ENCODE measurements at places on chromosomes 4 and X. TPM values are rescaled to one million over a fixed set of nuclear protein-coding genes. Genes with fewer than 3 reads are reported as not detected.

The IGSF1 gene
- total RNA-seq, result not detected

DNA sequence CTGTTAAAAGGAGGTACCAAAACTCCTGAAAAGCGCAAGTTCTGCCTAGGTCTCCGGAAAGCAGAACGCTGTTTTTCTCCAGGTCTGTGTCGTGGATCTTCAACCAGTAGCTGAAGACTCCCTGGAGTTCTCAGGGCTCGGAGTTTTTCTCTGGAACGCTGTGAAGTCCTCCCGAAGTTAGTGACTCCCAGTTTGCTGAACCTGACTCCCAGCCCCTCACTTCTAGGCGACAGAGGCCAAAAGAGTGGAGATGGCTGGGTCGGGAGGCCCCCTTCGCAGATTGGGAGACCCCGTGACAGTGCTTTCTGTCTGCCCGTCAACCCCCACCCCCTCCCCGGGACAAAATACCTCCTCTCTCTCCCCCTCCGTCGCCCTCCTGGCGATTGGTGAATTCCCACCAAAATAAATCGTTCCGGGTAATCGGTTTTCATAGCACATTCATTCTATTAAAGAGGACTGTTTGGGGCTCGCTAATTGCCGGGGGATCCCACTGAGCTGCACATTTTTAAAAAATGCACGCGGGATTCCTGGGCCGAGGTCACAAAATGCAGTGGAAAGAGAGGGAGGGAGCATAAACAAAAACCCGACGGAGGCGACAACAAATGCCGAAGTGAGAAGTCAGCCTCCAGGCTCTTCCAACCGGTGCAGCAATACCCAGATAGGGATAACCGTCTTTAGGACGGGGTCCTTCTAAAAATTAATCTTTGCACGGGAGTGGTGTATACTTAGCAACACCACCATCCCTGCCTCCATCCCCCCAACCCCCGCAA is 4.0 kb upstream of the MSX1 start:
- H3K4me3 ChIP-seq, result peak overlapping the region; percentile 15
- peaks cover 3% of the 10 kb centered on the region for H3K36me3 ChIP-seq
- peak overlapping the region; percentile 41 for H3K27ac ChIP-seq
- H3K27me3 ChIP-seq, result peaks cover 51% of the 10 kb centered on the region

The SHROOM3 gene
- total RNA-seq, result 0.55 TPM

The SPANXN3 gene
- not detected for total RNA-seq

- H3K4me1 ChIP-seq, result no peaks in the 10 kb centered on the region
- H3K27ac ChIP-seq, result no peak overlapping the region
- H3K36me3 ChIP-seq, result no peaks in the 10 kb centered on the region
- no peaks in the 10 kb centered on the region for H3K27me3 ChIP-seq
Observed at GRCh38 chr4:124203613-124204238, 508.8 kb downstream of the ANKRD50 start.

- no peak overlapping the region for H3K27ac ChIP-seq
- H3K27me3 ChIP-seq, result no peaks in the 10 kb centered on the region
- H3K4me1 ChIP-seq, result no peaks in the 10 kb centered on the region
- DNase-seq, result no peak
Observed at GRCh38 chr4:84683064-84683850, 100.3 kb downstream of the CDS1 start.

GRCh38 chr4:101222156-101222845 is 125.0 kb downstream of the PPP3CA start:
- no peaks in the 10 kb centered on the region for H3K36me3 ChIP-seq
- no peaks in the 10 kb centered on the region for H3K27me3 ChIP-seq
- no peak overlapping the region for H3K4me3 ChIP-seq

The OTC gene
- total RNA-seq, result not detected

The ANAPC4 gene
- 36.8 TPM for total RNA-seq

The FAM9A gene
- total RNA-seq, result not detected

DNA sequence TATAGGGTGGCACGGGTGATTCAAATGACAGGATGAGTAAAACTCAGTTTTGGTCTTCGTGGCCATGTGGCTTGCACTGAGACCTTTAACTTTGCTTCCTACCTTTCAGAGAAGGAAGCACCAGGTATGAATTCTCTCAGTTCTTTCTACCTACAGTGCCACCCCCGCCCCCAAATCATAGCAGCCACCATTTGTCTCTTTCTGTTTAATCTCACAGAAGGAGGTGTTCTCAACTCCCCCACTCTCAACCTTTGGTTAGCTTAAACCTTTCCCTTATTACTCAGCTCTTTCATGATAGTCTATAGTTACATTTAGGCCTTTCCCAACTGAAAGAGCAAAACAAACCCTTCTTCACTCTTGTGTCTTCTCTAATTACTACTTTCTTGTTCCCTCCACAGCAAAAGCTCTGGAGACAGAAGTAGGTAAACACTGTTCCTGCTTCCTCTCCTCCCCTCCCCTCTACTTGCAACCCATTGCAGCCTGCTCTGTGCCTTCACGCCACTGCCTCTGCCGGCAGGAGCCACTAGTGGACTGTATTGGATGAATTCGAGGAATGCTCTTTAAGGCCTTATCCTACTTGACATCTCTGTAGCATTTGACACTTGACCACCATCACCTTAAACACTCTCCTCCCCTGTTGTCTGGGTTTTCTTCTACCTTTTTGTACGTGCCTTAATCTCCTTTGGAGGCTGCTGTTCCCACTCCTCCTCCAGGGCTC is 123.7 kb downstream of the AFF1 start:
- H3K27me3 ChIP-seq, result no peaks in the 10 kb centered on the region
- H3K27ac ChIP-seq, result peak overlapping the region; percentile 28
- H3K36me3 ChIP-seq, result peaks cover 30% of the 10 kb centered on the region
- no peak overlapping the region for H3K4me3 ChIP-seq
- peaks cover 53% of the 10 kb centered on the region for H3K4me1 ChIP-seq

DNA sequence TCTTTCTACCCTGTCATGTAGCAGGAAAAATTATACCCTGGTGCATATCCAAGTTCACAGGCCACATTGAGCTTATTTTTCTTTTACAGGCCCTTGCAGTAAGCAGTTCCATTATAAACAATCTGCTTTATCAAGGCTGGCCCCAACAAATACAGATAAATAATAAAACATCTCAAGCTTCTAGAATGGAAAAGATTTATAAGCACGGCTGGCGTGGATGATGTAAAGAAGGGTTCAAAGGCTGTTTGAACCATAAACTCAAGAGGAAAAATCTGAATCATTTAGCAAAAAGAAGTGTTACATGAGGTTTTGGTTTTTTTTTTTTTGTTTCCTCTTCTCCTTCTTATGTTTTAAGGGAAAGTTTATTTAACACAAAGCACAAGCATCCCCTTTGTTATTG is 109.7 kb downstream of the UNC5C start:
- no peak overlapping the region for H3K27ac ChIP-seq
- no peak for DNase-seq
- H3K4me1 ChIP-seq, result no peaks in the 10 kb centered on the region
- H3K36me3 ChIP-seq, result no peaks in the 10 kb centered on the region
- no peaks in the 10 kb centered on the region for H3K27me3 ChIP-seq

- H3K27ac ChIP-seq, result peak overlapping the region; percentile 41
- H3K4me3 ChIP-seq, result peak overlapping the region; percentile 82
- H3K4me1 ChIP-seq, result peaks cover 12% of the 10 kb centered on the region
- no peaks in the 10 kb centered on the region for H3K36me3 ChIP-seq
- H3K27me3 ChIP-seq, result peaks cover 2% of the 10 kb centered on the region
- no peak for DNase-seq
Observed at GRCh38 chrX:44344687-44345086, 1.2 kb upstream of the EFHC2 start.

- peak overlapping the region; percentile 35 for H3K4me3 ChIP-seq
- H3K4me1 ChIP-seq, result peaks cover 11% of the 10 kb centered on the region
- no peaks in the 10 kb centered on the region for H3K27me3 ChIP-seq
- H3K36me3 ChIP-seq, result peaks cover 8% of the 10 kb centered on the region
- no peak for DNase-seq
Observed at GRCh38 chrX:136658151-136658550, 10.2 kb downstream of the CD40LG start.

The RIPPLY1 gene
- total RNA-seq, result not detected

GRCh38 chrX:134715930-134716619 is 57.8 kb upstream of the PLAC1 start:
- no peak for DNase-seq
- peaks cover 3% of the 10 kb centered on the region for H3K4me1 ChIP-seq
- H3K27ac ChIP-seq, result no peak overlapping the region
- H3K36me3 ChIP-seq, result no peaks in the 10 kb centered on the region
- no peak overlapping the region for H3K4me3 ChIP-seq

The RADX gene
- total RNA-seq, result 8.5 TPM

GRCh38 chr4:8030121-8030781 is 90.6 kb upstream of the AFAP1 start:
- no peak overlapping the region for H3K27ac ChIP-seq
- H3K4me1 ChIP-seq, result peaks cover 3% of the 10 kb centered on the region
- DNase-seq, result no peak
- peaks cover 2% of the 10 kb centered on the region for H3K27me3 ChIP-seq
- H3K36me3 ChIP-seq, result no peaks in the 10 kb centered on the region

- H3K4me1 ChIP-seq, result peaks cover 6% of the 10 kb centered on the region
- H3K27ac ChIP-seq, result no peak overlapping the region
- no peaks in the 10 kb centered on the region for H3K36me3 ChIP-seq
- H3K27me3 ChIP-seq, result no peaks in the 10 kb centered on the region
- no peak for DNase-seq
- no peak overlapping the region for H3K4me3 ChIP-seq
Observed at GRCh38 chr4:93759506-93759905, 69.0 kb upstream of the ATOH1 start.

- H3K27me3 ChIP-seq, result peaks cover 1% of the 10 kb centered on the region
- peak within 1 kb of the TSS; percentile 88 for H3K4me3 ChIP-seq
- peaks cover 9% of the 10 kb centered on the region for H3K4me1 ChIP-seq
- H3K36me3 ChIP-seq, result peaks cover 2% of the 10 kb centered on the region
Observed at GRCh38 chrX:51332188-51332942, at the start of gene NUDT10. TSS of gene NUDT10 (plus strand) at chrX:51332822. CDS start at chrX:51332966, 144 bp downstream.

The ASB9 gene
- not detected for total RNA-seq

- no peak overlapping the region for H3K4me3 ChIP-seq
- H3K4me1 ChIP-seq, result no peaks in the 10 kb centered on the region
- H3K27ac ChIP-seq, result no peak overlapping the region
- no peaks in the 10 kb centered on the region for H3K36me3 ChIP-seq
- DNase-seq, result no peak
- H3K27me3 ChIP-seq, result peaks cover 29% of the 10 kb centered on the region
Observed at GRCh38 chr4:1112174-1112820, 1.1 kb downstream of the RNF212 start.

DNA sequence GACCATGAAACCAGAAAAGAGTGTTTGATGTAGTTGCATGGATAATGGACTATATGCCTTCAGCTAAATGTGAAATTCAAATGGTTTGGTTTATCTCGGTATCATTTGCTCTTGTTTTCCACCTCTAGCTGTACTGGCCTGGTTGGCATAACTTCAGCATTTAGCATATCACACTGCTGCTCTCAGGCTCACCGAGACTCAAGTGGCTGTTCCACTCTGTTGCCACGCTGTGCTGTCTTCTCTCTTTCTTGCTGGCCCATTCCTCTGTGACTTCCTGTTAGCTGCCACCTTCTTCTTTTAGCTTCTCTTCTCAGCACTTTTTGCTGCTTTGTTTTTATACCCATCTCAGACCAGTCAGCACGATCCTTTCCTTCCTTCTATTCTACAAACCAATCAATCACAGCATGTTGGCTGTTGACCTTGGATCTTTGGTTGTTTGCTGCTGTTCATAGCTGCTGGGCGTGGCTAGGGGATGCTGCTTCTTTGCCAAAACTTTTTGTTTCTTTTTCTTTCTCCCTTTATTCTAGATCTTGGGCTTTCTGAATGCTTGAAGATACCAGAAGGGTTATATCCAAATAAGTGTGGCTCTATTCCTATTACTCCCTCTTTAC is 24.0 kb downstream of the INTS6L start:
- peak overlapping the region; percentile 30 for H3K4me3 ChIP-seq
- peaks cover 20% of the 10 kb centered on the region for H3K36me3 ChIP-seq
- H3K4me1 ChIP-seq, result peaks cover 42% of the 10 kb centered on the region

DNA sequence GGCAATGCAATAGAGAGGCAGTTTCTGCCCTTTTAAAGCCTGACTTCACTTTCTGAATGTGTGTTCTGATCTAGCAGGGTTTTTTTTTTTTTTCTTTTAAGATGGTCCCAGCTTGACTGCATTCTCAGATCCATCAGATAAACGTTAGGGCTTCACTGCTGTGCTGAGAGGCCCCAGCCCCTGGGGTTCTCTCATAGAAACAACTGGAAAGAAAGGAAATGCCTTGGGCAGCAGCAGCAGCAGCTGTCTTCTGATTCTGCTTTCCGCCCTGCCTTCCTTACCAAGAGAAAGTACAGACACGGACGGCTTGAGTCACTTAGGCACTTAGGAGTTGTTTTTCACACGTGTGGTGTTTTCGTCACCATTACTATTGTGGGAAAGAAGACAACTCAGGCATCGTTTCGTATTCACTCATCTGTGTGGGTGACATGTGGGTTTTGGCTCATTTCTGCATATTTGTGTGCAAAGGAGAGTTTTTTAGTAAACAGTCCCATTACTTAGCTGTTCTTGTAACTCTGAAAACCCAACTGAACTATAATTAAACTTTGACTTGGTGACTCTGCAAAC is 172.0 kb downstream of the PTTG2 start:
- peaks cover 78% of the 10 kb centered on the region for H3K36me3 ChIP-seq
- peaks cover 44% of the 10 kb centered on the region for H3K4me1 ChIP-seq
- H3K27me3 ChIP-seq, result no peaks in the 10 kb centered on the region
- H3K4me3 ChIP-seq, result peak overlapping the region; percentile 8
- no peak for DNase-seq

GRCh38 chrX:148416142-148416541 is 84.3 kb upstream of the AFF2 start:
- peak overlapping the region; percentile 42 for H3K27ac ChIP-seq
- H3K27me3 ChIP-seq, result no peaks in the 10 kb centered on the region
- no peaks in the 10 kb centered on the region for H3K36me3 ChIP-seq
- no peak overlapping the region for H3K4me3 ChIP-seq
- peaks cover 16% of the 10 kb centered on the region for H3K4me1 ChIP-seq
- no peak for DNase-seq

DNA sequence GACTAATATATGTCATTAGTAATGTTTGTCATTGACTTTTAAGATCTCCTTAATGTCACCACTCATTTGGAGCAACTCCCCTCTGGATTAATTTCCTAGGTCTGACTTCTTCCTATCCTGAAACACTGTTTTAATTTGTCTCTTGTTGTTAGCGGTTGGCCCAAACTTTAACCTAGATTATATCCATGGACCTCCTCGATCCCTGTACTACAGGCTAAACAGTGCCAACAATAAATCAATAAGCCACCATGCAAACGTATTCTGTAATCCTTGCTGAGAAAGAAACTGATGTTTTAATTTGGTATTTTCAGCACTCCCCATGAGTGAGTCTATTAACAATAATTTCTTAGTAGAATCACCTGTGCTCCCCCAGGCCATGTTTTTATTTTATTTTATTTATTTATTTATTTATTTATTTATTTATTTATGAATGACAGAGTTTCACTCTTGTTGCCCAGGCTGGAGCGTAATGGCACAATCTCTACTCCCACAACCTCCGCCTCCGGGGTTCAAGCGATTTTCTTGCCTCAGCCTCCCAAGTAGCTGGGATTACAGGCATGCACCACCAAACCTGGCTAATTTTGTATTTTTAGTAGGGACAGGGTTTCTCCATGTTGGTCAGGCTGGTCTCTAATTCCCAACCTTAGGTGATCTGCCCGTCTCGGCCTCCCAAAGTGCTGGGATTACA is 204.1 kb downstream of the IL15 start:
- no peak overlapping the region for H3K27ac ChIP-seq
- no peaks in the 10 kb centered on the region for H3K36me3 ChIP-seq
- H3K4me1 ChIP-seq, result no peaks in the 10 kb centered on the region
- DNase-seq, result no peak
- H3K27me3 ChIP-seq, result no peaks in the 10 kb centered on the region
- H3K4me3 ChIP-seq, result no peak overlapping the region

The SPATA18 gene
- total RNA-seq, result 2.8 TPM

GRCh38 chr4:41436419-41436818 is 101.5 kb upstream of the LIMCH1 start:
- H3K36me3 ChIP-seq, result no peaks in the 10 kb centered on the region
- no peak for DNase-seq
- peaks cover 3% of the 10 kb centered on the region for H3K27me3 ChIP-seq

All from activated B cell treated with CpG ODN at 0.5 μM for 24 hours (primary cell).